Hematopoietic multipotent progenitor cell treated with erythropoietin and hydrocortisone succinate and interleukin-3 and kit ligand, for 8 days (in vitro differentiated cells): ENCODE measurements at places on chromosomes 1 and 21.

- DNase-seq = no peak
These were observed 68.3 kb downstream of the CHIA start for GRCh38 chr1:111358964-111359363.

DNA sequence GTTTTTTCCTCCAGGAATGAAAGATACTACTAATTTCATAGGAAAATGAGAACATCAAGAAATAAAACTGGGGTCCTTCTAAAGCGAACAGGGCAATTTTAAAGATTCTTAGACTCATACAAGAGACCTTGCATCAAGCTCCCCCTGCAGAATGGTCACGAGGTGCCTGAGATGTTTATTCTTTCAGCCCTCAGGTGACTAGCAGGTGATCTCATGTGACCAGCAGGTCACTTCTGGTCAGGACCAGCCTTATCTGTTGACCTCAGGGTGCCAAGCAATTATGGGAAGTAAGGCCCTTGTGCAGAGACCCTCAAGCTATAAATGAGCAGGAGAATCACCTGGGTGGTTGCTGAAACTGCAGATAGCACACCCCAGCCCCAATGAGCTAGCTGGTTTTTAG, 20.6 kb upstream of the TMEM51 start:
- no peak for DNase-seq

- no peak for DNase-seq
These were observed 60.5 kb downstream of the SPATA46 start for GRCh38 chr1:162316187-162316586.

DNA sequence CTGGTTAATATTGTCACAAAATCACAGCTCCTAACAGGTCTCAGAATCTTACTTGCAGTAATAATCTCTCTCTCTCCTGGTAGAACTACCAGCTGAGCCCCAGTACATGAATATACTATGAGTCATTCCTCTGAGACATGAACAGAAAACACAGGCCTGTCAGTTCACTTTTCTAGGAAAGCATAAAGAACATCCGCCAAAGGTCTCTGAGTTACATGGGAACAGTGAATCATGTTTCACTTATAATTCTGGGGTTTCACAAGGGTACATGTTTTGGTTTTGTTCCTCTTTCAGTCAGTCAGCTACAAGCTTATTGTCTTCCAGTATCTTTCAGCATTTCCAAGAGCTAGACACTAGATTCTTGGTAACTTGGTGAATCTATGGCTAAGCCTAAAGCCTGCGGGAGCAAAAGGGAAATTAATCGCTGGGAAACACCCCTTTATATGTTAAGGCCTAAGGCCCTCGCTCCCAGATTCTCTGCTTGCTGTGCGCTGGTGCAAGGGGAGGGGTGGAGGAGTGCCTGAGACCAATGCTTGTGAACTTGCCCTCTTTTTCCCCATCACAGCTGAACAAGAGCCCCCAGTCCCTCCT, 31.7 kb downstream of the IFNGR2 start:
- peak; percentile 37 for DNase-seq

- DNase-seq = peak; percentile 84
These were observed 8.6 kb upstream of the PLA2G2C start for GRCh38 chr1:20194757-20195461.

DNA sequence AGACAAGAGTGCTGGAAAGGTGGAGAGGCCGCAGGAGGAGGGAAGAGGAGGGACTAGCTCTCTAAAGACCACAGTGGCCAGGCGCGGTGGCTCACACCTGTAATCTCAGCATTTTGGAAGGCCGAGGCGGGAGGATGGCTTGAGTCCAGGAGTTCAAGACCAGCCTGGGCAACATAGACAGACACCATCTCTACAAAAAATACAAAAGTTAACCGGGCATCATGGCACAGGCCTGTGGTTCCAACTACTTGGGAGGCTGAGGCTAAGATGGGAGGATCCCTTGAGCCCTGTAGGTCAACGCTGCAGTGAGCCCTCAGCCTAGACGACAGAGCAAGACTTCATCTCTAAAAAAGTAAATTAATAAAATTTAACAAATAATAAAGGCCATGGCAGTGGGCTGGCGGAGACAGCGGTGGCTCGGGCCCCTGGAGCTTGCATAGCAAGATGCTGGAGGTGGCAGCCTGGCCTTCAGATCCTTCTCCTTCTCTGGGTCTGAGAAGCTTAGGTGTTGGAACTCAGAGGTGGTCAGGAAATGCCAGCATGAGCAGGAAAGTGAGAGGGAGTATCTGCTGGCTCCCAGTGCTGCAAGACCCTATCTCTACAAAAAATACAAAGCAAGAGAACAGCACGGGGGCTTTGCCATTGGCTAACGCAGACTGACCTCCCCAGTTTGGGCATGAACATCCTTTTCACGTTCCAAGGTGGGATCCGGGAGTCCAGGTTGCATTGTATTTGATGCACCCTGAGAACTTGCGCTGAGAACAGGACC, 10.7 kb downstream of the WNT3A start:
- no peak for DNase-seq

DNA sequence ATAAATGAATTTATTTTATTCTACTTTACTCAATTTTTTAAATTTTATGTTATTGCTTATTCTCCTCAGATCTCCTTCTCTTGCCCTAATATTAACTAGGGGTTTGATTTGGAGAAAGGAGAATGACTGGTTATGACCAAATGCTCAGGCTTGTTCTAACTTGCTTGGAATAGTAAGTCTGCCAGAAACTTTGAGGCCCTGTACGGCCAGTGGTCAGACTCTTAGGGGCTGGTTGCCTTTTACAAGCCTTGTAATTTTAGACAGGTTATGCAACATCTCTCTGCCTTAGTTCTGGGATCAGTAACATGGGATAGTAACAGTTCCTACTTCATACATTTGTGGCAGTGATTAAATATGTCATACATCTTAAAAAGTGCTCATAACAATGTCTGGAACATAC, 279.5 kb downstream of the DUSP10 start:
- DNase-seq = no peak

GRCh38 chr21:15437883-15438282, 291.9 kb upstream of the USP25 start:
- DNase-seq = peak; percentile 3

- no peak for DNase-seq
These were observed 6.7 kb downstream of the SLFNL1 start for GRCh38 chr1:41014871-41015270.

DNA sequence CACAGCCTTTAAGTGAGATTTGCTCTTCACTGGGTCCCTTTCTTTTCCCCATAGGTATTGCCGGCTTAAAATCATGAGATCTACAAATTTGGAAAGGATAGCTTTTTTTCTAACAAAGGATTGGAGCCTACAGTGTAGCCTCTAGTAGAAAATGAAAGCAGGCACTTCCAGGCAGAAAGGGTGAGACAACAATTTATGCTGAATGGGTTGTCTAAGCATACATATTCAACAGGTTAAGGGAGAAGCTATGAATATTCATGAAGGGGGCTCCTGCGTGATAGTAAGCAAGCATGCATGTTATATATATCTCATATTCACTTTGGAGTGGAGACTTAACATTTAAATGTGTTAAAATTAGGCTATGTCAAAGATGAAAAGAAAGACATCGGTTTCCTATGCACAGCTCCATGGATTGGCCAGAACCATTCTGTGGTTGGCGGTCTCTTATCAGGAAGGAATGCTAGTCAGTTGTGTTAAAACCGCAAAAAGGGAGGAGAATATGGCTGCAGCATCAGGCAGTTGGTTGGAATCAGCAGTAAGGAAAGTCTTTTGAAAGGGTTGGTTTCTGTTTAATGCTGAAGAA, 66.0 kb downstream of the VCAM1 start:
- DNase-seq = peak; percentile 93

DNA sequence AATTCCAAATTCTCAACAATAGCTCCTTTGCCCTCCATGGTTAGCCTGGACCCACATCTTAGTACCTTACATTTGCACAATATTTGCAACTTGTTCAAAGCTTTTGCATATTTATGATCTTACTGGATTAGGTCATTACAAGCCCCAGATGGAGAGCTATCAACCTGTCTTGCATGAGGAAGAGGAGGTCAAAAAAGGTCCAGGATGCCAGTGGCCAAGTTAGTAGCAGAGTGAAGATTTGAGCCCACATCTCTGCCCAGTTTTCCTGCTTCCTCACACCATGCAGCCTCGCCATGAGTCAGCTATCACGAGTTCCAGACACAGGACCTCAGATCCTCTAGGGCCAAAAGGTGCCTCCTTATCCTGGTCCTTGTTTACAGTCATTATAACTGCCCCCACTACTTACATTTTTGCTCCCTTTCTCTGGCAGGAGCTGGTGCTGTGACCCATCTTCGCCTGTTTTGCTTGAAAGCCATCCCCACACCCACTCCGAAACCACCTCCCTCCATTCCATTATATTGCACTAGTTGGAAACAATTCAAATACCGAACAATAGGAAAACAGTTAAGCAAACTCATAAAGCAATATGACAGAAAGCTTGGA, 5.0 kb upstream of the AHCYL1 start:
- DNase-seq = no peak

GRCh38 chr21:39681845-39682244, 63.1 kb upstream of the IGSF5 start:
- no peak for DNase-seq

DNA sequence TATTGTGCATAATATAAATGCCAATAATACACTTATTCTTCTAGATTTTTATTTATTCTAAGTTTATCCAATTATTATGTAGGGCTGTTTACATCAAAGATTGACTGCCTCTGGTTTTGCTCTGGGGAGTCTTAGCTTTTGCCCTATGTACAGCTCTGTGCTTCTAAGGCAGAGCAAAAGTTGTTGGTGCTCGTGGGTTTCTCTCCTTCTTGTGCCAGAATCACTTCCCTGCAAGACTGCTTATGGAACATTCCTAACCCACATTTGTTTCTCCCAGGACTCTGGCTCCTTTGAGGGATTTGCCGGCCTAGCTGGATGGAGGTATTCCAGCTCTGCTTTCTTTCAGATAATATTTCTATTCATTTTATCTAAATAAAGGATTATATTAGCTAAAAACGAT, 849.1 kb downstream of the USP25 start:
- no peak for DNase-seq

- no peak for DNase-seq
These were observed 495.1 kb downstream of the SETD4 start for GRCh38 chr21:35565204-35565611.

GRCh38 chr21:35405981-35406380, 356.9 kb upstream of the RUNX1 start:
- no peak for DNase-seq

DNA sequence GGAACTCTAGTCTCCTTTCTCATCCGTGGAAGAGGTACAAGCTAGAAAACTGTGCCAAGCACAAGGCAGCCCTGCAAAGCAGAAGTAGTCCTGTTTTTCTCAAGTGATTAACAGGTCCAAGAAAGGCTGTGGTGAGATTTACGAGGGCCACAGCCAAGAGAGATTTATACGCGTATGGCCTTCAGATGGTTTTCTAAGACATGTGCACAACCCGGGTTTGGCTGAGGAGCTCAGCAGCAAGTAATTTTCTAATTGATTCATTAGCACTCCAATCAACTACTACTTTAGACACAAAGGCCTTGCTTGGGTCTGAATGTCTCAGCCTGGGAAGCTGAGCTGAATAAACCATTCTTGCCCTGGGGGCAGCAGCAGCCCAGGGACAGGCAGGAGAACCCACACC, 55.8 kb downstream of the SSBP3 start:
- DNase-seq = no peak

GRCh38 chr1:64539289-64539688, 69.4 kb downstream of the CACHD1 start:
- DNase-seq = no peak

DNA sequence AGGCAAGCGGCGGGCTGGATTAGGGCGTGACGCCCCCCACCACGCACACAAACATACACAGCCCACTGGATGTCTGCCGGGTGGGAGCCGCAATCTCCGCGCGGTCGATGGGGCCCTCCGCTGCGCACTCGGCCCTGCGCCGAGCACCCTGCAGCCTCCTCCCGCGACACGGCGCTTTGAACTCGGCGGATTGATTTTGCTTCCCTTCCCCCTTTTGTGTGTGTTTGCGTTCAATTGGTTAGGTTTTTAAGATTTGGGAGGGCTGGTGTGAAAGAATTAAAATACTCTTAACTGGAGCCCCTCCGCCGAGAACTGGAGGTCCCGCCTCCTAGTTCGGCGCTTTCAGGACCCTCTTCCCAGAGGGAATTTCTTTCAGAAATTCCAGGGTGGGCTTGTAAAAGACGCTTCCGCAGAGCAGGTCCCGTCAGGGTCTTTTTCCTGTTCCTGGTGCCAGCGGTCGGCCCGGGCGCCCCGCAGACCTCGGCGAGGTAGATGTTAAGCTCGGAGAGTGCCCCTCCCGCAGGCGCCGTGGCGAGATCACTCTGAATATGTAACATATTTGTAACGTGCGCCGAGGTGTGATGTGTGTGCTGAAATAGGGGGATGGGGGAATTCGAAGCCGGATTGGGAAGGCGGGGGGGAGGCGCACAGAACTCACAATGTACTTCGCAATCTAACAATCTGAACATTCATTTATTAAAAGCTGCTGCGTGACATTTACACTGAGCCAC, 8.0 kb upstream of the BARHL2 start:
- DNase-seq = no peak

GRCh38 chr1:30345491-30346130, 377.8 kb downstream of the MATN1 start:
- DNase-seq = no peak

- DNase-seq = no peak
These were observed at the start of gene PDE4B for GRCh38 chr1:65792669-65793358. TSS of gene PDE4B (plus strand) at chr1:65792895.

GRCh38 chr1:8873506-8874229, 4.8 kb downstream of the ENO1 start:
- peak; percentile 90 for DNase-seq
